Omental fat pad (tissue), 4 donors: ENCODE measurements at places on chromosomes 1 and 21.

DNA sequence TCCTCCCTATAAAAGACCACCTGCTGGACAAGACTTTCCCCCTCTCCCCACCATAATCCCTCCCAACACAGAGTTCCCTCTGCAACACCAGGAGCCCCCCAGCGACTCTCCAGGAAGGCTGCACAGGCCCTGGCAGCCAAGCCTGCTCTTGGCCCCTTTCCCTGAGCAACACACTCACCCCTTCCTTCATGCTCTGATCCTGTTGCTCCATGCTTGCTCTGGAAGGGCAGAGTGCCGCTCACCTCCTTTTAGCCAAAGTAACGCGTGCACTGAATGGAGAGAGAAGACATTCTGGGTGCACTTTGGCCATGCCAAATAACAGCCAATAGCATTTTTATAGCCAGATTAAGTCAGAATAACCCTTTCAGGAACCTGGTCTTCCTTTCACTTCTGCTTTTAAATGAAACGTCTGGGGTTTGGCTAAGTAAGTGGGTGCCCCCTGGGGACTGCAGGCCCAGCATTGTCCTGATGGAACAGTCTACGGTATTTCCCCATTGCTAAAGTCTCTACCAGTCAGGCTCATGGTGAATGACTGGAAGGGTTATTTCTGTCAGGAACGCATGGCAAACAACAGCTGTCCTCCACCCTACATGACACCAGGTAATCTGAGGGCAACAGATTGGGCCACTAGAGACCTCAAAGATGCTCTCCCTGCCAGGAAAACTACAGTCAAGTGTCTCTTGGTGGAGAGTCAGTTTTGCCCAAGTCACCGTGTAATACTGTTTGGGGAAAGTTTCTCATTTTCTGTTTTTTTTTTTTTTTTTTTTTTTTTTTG, at the start of gene SLC2A5:
TSS of gene SLC2A5 (minus strand) at position 310 of the 775 bp plus-strand sequence. CDS start at position 211, 99 bp downstream.
- no peak for DNase-seq

GRCh38 chr1:107748531-107748930, 216.4 kb downstream of the VAV3 start:
- no peak for DNase-seq

DNA sequence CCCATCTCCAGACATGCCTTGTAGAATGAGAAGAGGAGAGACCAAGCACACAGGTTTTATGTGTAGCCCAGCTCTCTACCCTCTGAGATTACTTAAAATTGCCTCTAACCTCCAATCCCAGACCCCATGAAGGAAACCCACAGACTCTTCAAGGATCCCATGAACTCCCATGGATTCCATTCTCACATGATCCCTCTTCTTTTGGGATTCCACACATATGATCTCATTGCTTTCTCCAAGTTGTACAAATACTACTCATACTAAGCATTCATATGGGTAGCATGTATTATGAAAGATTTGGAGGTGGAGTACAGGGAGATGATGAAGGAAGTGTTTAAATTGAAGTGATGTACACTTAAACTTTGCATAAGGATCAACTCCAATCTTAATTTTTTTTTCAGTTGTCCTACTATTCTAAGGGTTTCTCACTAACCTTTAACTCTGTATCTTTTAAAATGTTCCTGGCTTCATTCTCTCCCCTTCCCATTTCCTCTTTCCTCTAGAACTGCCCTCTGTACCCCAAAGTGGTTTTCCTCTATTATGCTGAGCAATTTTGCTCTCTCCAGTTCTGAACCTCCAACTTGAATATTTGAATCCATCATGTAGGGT, 41.6 kb downstream of the MFSD2A start:
- DNase-seq, result no peak

GRCh38 chr1:150973836-150974579, 627 bp downstream of the CERS2 start:
- no peak for DNase-seq

- no peak for DNase-seq
These were observed 6.2 kb downstream of the DISP3 start for GRCh38 chr1:11485191-11485590.

DNA sequence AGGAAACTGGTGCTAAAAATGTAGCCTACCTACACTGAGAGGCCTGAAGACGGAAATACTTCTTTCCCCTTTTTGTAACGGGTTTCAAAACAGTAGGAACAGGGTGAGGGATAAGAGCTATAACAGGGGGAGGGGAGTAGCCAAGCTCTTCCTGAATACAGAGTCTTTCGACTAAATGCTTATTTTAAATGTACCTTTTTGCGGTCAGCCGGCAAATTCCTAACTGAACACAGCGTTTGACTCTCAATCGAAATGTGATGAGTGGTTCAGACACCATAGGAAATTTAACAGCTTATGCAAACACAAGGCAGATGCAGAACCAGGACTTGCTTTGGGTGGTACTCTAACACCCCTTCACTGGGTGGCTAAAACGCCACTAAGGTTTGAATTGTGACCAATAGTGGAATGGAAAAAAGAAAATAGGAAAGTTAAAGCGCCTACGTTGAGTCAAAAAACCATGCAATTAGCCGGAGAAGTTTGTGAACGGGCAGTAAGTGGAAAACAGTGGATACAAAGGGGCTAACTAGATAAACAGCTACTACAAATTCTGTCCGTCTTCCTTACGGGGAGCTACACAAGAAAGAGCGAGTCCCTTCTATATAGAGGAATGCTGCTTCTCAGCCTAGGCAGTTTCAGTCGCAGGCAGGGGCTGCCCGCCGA, 1.7 kb downstream of the EGLN1 start:
- no peak for DNase-seq

- no peak for DNase-seq
These were observed 74.5 kb upstream of the CAMK1G start for GRCh38 chr1:209509039-209509438.

DNA sequence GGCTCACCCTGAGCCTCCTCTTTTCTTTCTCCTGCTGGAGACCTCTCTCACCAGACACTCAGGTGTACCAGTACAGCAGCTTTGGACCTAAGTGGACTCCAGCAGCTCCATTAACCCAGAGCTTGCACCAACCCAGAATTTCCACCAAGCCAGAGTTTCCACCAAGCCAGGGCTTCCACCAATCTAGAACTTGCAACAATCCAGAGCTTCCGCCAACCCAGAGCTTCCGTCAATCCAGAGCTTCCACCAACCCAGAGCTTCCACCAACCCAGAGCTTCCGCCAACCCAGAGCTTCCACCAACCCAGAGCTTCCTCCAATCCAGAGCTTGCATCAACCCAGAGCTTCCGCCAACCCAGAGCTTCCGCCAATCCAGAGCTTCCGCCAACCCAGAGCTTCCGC, 23.2 kb downstream of the CRYAA start:
- no peak for DNase-seq

DNA sequence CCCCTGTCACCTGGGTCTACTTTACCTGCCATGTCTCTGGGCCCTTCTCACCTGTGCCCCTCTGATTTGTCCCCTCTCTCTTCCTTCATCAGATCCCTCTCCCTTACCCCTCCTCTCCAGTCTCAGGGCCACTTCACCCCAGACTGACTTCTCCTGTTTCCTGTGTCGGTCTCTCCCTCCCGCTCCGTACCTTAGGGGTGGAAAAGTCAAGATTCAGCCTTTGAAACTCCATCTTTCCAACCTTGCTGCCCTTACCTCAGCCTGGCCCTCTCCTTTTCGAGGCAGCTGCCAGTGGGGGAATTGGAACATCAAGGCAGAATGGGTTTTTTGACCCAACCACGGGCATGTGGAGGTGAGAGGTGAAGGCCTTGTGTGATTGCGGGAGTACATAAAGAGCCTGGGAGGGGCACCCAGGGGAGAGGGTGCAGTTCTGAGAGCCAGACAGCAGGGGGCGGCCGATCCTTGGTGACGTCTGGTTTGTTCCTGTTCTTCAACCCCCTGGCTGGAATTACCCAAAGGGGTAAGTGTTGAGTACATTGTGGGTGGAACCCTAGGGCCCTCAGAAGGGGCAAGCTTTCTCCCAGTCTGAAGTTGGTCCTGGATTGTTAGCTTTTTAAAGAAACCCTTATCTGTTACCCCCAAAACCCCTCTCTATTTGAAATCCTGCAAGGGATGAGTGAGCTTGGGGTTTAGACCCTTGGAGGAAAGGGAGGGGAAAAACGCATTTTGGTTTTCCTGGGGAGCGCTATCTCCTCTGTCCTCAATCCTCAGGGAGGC, 12.3 kb upstream of the DMBX1 start:
- peak; percentile 61 for DNase-seq

DNA sequence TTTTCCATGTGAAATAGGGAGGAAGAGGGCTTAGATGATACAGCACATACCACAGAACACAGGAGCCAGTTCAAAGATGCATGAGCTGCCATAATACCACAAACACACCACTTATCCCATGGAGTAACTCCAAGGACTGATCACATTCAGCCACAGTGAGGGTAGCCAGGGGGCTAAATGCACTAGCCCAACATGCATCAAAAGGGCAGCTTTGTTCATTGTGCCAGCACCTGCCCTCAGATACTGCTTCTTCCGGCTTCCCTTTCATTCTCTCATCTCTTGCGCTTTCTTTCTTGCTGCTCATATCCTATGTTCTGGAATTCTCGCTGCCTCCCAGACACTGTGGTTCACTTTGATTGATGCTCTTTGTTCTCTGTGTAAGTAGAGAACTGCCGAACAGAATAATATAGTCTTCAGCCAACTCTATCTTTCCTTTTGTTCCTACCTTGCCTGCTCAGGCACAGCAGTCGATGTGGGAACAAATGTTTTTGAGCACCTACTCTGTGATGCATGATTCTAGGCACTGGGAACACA, 50.0 kb upstream of the SYT6 start:
- no peak for DNase-seq

- DNase-seq, result no peak
These were observed 149.7 kb downstream of the LYPLAL1 start for GRCh38 chr1:219323426-219323825.

- no peak for DNase-seq
These were observed 47.6 kb upstream of the PPP2R5A start for GRCh38 chr1:212237651-212238050.
